HFFc6 (cell line): ENCODE measurements at places on chromosomes 13 and 19. TPM values are rescaled to one million over a fixed set of nuclear protein-coding genes. Genes with fewer than 3 reads are reported as not detected.

The YJU2 gene
- 13.2 to 15.7 TPM (median 14.2 TPM) in 3 replicates for total RNA-seq

DNA sequence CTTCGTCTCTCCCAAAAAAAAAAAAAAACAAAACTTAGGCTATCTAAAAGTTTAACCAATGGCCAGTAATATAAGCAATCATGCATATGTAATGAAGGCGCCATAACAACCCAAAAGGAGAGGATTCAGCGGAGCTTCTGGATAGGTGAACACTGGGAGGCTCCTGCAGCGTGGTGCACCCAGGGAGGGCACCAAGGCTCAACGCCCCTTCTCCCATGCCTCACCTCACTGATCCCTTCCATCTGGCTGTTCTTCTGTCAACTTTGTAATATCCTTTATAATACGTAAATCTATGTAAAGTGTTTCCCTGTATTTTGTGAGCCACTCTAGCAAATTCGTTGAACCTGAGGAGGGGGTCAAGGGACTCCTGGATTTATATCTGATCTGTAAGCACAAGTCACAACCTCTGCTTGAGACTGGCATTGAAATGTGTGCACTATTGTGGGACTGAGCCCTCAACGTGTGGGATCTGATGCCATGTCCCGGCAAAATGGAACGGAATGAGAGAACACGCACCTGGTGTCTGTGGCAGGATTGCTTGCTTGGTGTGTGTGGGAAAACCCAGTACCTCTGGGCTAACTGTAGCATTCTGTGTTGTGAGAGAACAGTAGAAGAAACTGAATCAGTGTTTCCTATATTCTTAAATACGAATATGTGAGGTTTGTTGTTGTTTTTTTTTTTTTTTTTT, 521 bp upstream of the ZNF665 start:
- no peak for DNase-seq

DNA sequence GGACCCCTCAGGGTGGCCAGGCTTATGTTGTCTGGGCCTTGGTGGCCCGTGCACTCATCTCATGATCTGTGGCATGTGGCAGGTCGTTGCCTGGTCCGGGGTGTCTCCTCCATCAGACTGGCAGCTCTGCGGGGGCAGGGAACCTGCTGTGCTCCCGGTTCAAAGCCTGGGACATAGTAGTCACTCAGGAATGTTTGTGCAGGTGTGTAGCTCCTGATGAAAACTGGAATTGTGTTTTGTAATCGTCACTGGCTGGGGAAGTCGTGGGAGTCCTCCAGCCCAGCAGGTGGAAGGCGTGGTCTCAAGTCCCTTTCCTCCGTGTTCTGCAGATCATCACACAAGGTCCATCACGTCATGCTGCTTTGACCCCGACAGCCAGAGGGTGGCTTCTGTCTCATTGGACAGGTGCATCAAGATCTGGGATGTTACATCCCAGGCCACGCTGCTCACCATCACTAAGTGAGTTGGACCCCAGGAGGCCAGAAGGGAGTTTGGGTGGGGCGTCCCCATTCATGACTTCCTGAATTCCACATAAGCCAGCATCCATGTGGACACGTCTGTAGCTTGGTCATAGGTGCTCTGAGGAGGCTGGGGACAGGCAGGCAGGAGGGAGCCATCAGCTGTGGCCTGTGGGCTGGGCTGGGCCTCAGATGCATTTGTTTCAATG, 19.1 kb downstream of the WDR88 start:
- DNase-seq: no peak

DNA sequence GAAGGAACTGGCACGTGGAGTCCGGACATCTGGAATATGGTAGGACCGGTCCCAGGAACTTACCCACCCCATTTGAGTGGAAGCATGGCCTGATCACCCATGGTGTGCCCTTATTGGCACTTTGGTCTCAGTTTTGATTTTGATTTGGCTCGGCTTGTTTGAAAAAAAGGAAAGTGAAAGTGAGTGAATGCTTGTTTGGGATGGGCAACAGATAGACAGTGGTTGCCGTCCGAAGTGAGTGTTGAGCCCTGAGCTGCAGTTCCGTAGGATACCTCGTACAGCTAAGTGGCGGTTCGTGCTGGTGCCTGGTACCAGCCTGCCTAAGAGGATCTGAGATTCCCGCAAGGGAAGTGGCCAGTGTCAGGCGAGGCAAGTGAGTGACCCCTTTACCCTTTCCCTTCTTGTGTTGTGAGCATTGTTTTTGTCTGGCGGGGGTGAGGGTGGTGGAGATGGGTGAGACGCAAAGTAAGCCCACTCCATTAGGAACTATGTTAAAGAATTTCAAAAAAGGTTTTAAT, 605.8 kb downstream of the UQCRFS1 start:
- DNase-seq: no peak

DNA sequence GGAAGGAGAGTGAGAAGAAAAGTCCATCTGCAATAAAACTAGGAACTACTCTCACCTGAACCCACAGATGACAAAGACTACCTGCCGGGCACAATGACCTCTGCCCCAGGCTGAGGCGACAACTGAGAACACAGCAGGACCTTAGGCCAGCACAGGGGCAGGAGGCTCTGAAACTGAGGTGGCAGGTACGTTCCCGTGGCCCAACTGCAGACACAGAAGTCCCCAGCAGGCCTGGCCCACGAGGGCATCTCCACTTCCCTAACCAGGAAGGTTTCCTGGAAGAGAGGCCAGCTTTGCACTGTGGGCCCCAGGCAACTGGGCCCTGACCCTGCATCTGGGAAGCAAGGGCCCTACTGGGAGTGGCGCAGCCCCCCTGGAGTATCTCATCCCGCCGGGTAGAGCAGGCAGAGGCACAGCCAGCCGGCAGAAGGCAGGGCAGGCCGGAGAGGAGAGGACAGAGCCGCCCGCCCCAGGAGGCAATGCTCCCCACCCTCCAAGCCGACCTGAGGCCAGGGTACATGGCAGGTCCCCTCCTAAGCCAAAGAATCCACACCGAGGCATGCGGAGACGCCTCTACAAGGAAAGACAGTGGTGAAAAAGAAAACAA, 32.7 kb downstream of the STK24 start:
- no peak for DNase-seq

DNA sequence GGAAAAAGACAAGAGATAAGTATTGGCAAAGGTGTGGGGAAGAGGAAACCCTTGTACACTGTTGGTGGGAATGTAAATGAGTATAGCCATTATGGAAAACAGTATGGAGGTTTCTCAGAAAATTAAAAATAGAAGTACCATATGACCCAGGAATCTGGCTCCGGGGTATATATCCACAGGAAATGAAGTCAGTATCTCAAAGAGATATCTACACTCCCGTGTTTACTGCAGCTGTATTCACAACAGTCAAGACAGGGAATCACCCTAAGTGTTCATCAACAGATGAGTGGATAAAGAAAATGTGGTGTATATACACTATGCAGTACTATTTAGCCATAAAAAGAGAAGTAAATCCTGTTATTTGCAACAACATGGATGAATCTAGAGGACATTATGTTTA, 13.5 kb downstream of the KCTD12 start:
- DNase-seq: no peak
